ENCODE measurements at places on chromosomes 7 and 10.

- no peak for DNase-seq
Measured at GRCh38 chr7:8356071-8356470, 77.3 kb upstream of the NXPH1 start.

DNA sequence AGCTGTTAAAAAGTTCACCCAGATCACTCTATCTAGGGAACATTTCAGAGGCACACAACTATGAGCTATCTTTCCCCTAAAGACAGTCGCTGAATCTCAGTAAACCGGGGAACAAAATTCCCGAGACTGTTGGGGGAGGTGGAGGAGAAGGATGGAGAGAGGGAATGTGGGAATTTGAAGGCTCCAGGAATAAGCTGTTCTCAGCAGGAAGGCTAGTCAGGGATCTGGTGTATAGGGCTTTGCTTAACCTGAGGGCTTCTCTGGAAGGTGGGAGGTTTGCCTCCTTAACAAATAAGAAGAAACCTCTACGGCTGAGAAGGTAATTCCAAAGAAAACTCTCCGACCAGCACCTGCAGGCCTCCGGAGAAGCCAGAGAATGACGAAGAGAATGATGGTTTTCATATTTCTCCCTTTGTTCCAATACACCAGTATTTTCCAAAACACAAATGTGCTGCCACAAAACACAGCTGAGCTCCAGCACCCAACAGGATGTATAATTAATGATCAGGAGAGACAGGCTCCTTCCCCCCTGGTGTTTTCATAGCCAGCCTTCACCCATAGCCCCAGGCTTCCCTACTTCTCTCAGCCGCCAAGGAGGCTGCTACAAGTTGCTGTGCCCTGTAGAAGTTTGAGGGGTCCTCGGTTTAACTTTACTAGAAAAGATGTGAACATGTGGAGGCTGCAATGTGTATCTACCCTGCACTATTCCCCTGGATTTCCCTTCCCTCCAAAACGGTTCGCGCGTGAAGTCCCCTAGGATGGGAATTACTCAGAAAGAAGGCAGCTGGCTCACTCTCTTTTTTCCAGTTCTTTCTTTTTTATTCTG is 2.0 kb downstream of the KCNMA1 start:
- DNase-seq, result no peak

- DNase-seq, result no peak
Measured at GRCh38 chr7:48298779-48299178, 127.5 kb downstream of the ABCA13 start.

DNA sequence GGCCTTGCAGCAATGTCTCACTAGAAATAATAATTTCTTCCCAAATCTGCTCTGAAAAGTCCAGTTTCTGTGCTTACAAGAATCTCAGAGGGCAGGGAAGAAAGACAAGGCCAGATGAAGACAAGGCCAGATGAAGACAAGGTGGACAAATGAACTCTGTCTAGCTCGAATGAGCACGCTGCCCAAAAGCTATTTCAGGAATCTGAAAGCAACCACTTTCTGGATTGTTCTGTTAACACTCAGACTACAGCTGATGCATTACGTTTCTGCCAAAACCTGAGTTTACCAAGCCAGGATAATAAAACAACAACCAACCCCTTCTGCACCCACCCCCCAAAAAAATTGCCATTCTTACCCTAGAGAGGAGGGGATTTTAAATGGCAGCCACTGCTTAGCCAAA is 1073.6 kb downstream of the SORCS3 start:
- no peak for DNase-seq

GRCh38 chr10:27258838-27259812 is 18.5 kb upstream of the ACBD5 start:
- no peak for DNase-seq

GRCh38 chr10:82335831-82336230 is 460.8 kb downstream of the NRG3 start:
- no peak for DNase-seq

GRCh38 chr10:8556321-8556720 is 501.8 kb downstream of the GATA3 start:
- DNase-seq, result no peak

GRCh38 chr10:55203319-55203718 is 402.3 kb upstream of the PCDH15 start:
- DNase-seq, result no peak
